ENCODE measurements at places on chromosomes 5 and 9.

- no peak for DNase-seq
Measured at GRCh38 chr5:124459984-124460383, 286.5 kb downstream of the ZNF608 start.

- DNase-seq: no peak
Measured at GRCh38 chr5:134968055-134968454, 348 bp downstream of the CATSPER3 start.

- no peak for DNase-seq
Measured at GRCh38 chr5:81788329-81788728, 37.4 kb upstream of the SSBP2 start.

GRCh38 chr5:134018154-134018985, 13.6 kb upstream of the VDAC1 start:
- no peak for DNase-seq

DNA sequence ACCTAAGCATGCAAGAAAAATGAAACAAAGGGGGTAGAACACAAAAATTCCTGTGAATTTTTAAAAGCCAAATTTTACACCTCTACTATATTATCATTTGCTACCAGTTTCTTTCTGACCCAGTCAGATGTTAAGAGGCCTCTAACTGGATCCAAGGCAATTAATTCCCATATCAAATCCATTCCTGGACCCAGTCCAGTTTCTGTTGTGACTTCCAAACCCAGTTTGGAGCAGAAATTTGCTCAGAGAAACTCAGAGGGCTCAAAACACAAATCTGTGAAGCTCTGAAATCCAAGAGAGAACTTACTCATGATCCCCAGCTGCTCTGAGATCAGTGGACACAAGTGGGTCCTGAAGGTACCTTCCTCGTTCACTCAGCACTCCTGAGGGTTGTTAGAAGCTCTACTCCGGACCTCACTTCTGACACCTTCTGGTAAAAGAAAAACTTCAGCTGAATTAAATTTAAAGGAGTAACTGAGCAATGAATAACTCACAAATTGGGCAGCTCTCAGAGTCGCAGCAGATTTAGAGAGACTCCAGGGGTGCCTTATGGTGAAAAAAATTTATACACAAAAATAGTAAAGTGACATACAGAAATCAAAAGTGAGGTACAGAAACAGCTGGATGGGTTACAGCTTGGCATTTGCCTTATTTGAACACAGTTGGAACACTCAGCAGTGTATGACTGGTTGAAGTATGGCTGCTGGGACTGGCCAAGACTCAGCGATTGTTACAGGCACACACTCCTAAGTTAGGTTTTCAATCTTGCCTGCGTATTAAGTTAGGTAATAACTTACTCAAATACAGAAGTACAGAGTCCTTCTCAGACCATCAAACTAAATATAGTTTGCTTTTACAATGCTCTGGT, 32.4 kb downstream of the INSL4 start:
- DNase-seq: peak; percentile 9

DNA sequence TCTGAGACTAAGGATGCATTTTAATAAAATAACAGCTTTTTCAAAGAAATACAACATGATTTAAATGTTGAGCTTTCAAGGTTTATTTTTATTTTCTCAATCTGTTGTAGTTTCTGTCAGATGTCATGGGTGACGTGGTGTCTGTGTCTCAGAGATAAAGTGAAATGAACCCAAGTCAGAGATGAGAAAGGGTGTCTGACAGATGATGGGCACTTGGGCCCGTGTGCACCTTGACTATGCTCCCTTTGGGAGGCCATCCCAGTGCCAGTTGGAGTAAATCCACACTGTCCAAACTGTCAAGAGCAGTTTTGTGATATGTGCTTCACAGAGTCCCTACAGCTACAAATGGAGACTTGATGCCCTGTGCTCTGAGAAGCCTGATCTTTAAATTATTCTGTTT, 536.9 kb upstream of the FAM174A start:
- no peak for DNase-seq

GRCh38 chr5:36658038-36658756, 51.8 kb downstream of the SLC1A3 start:
- no peak for DNase-seq

- no peak for DNase-seq
Measured at GRCh38 chr5:77970891-77971290, 194.8 kb upstream of the TBCA start.

DNA sequence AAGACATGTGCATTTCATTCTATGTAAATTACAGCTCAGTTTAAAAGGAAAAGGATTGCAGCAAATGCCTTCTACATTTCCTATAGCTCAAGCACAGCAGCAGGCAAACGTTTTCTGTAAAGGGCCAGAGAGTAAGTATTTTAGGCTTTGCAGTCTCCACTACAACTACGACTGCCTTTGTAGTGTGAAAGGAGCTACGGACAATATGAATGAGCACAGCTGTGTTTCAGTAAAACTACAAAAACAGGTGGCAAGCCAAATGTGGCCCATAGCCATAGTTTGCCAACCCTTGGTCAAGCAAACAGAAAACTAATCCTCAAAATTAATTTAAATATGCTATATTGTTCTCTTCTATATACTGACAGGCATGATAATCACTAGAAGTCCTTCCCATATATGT, 7.2 kb downstream of the PTBP3 start:
- no peak for DNase-seq

DNA sequence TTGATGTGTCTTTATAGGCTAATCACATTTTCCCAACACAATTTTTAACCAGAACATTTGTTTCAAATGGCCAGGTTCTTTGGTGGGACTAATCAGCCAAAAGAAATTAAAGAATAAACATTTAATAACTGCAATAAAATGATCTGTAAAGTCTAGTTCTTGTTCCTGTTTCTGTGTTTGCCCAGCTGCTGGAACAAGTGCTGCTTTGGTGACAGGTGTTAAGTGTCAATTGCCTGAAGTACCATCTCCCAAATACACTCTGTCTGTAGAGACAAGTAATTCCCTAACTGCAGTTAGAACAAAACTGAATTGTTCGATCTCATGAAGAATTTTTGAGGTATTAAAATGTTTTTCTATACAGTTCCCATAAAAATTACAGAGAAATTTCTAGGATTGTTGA, 402.3 kb upstream of the CHD1 start:
- no peak for DNase-seq

DNA sequence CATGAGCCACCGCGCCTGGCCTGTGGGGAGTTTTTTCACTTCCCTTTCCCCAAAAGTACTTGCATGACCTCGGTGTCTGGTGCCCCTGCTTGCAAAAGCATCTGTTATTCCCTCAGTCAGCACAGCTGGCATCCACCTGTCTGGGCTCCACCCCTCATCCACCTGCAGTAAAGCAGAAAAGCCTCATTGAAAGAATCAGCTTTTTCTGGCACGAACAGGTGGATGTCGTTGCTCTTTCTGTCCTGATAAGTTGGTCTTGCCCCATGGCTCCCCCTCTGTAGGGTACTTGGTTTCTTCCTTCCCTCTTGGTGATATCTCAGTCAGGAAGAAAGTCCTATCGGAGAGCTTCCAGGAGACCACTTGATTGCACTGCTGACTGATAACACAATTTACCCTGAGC, 37.4 kb downstream of the WWC1 start:
- peak; percentile 42 for DNase-seq

DNA sequence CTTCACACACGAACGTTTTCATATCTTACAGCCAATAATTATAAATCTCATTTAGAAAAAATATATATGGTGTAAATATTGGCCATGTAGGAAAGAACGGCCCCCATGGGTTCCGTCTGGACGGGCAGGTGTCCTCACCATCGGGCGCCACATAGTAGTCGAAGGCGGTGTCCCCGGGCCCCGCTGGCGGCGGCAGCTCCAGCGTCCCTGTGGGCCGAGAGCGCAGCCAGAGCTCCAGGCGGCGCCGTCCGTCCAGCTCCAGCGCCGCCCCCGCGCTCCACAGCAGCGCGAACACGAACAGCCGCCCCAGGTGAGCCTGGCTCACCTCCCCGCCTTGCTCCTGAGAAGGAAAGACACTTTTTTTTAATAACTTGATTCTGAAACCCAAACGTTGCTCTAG, 134.6 kb downstream of the DNAH5 start:
- no peak for DNase-seq

DNA sequence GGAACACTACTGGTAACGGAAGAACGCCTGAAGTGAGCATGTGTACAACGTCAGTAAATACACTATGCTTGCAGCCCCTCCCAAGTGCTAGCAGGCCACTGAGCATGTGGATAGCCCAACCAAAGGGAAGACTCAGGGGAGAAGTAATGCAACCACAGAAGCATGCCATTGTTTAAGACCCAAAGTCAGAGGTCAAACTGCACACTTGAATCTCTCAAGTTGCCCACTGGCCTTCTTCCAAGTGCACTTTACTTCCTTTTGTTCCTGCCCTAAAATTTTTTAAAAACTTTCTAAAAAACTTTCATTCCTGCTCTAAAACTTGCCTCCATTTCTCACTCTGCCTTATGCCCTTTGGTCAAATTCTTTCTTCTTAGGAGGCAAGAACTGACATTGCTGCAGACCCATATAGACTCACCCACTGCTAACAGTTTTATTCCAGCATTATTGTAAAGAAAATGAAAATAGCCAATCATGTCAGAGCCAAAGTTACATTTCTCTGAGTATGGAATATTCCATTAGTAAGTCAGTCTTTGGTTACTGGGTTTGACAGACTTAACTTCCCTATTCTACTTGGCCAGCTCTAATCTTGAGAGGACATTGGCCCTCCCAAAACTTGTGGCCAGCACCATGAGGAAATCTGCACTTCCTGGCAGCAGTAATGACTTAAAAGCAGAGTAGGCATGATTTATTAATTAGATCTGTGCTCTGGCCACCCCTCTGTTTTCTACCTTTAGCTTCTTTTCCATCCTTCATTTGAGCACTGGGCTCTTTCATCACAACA, 76.9 kb downstream of the TSSK1B start:
- no peak for DNase-seq

GRCh38 chr5:109450129-109450877, 40.5 kb upstream of the PJA2 start:
- no peak for DNase-seq

DNA sequence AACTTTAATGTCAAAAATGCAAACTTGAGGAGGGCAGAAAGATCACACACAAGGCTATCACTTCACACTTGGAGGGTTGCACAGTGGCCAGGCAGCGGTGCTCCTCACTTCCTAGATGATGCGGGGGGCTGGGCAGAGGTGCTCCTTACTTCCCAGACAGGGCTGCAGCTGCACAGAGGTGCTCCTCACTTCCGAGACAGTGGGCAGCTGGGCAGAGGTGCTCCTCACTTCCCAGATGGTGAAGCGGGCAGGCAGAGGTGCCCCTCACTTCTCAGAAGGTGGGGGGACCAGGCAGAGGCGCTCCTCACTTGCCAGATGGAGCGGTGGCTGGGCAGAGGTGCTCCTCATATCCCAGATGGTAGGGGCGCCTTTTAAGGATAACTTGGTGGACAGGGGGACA, 423.2 kb upstream of the RORB start:
- DNase-seq: no peak

DNA sequence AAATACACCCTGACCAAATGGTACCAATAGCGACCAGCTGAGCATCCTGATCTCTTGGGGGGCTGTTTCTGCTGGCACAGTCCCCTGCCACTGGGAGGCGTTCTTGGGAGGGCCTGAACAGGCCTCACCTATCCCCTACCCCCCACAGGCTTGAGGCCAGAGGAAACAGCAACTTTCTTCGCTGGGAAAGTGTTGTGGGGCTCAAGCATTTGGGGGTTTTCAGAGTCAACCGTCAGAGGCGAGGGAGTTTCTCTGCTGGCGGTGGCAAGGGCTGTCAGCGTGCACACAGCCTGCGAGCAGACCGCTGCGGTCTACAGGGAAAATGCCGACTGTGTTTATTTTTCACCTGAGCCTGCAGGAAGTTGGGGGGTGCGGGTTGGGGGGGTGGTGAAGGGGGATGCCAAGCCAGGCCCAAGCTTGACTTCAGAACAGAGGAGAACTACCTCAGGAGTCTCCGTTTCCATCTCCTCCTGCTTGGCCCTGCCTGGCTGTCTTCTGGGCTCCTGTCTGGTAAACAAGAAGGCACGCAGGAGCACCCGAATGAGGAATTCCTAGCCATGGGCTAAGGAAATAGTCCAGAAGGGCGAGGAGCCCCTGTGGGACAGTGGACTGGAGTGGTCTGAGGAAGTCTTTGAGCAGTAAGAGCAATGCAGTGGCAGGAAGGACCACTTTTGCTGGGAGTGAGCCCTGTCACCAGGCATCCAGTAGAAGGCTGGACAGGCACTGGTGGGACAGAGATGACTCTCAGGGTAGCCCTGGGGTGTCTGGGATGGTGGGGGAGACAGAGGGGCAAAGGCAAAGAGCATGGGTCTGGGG, 18.1 kb downstream of the TCF7 start:
- DNase-seq: no peak

DNA sequence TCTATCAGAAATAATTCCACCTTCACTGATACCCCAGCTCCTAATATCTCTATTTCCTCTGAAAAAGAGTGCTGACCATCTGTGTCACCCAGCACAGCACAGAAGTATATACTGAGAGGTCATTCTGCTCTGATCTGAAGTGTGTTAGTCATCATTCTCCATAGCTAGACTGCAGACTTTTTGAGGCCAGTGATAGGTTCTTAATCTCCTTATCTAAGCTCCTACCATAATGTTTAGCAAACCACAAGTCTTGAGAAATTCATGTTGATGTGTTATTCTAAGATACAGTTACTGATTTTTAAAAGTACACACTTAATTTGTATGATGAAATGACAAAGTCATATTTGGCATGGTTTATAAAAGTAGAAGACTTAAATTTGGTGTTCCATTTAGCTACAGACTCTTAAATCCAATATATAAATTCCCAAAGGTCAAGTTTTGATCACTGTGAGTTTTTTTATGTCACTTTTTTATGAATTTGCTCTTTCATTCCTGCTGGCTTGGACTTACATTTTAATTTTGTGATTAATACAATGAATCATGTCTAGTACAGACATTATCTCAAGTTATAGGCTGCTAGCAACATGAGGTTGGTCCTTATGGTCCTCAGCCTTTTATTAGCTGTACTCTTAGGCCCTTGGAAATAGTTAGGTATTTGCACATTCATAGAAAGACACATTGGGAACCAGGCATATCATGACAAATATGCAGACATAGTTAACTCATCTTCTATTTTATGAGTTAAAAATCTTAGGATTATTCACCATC, 380.8 kb downstream of the EBF1 start:
- DNase-seq: peak; percentile 17

DNA sequence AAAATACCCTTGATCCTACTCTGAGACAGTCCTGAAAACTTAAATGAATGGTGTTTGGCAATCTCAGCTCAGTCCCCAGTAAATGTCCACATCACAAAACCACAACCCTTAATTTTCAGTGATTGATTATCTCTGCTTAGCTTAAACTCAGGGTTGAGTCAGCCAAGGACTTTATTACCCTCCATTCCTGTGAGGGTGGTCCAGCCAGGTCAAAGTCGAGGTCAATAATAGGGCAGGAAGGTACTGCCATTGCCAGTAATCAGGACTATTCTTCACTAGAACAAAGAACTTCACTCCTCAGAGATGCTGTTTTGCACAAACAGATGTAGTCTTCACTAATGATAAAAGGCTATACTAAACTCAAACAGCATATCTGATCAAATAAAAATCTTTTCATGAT, 499.4 kb downstream of the ISL1 start:
- no peak for DNase-seq

DNA sequence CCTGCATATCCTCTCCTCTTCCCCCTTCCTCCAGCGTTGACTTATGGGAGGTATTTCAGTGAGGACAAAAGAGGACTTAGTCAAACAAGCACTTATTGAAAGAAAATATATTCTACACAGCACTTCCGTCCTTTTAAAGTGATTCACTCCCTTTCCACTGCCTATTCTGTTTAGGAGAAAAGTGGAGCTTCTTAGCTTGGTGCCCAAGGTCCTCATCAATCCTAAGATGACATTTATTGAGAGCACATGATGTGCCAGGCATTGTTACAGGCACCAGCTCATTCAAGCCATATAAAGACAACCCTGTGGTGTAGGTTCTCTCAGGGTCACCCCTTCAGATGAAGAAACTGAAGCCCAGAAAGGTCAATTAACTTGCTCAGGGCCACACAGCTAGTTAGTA, 95.9 kb downstream of the KCNIP1 start:
- DNase-seq: no peak

Data from astrocyte of the spinal cord (primary cell).